Smooth muscle cell of bladder (primary cell): ENCODE measurements at places on chromosomes 3 and 15. TPM values are rescaled to one million over a fixed set of nuclear protein-coding genes. Genes with fewer than 3 reads are reported as not detected.

Gene NOX5
- total RNA-seq, result under 0.01 and 0.09 TPM in 2 replicates

Gene MYRIP
- total RNA-seq, result under 0.01 TPM in 2 replicates

Gene PLA2G4D
- total RNA-seq, result not detected in 2 replicates

Gene FEZF2
- not detected in 2 replicates for total RNA-seq

Gene CXCR6
- total RNA-seq, result 0.09 and 0.28 TPM in 2 replicates

Gene ZIC4
- total RNA-seq, result not detected in 2 replicates

Gene LRTM1
- not detected in 2 replicates for total RNA-seq

Gene LMAN1L
- total RNA-seq, result not detected in 2 replicates

Gene GOLGA6D
- not detected in 2 replicates for total RNA-seq

Gene BCHE
- 0.28 and 1.6 TPM in 2 replicates for total RNA-seq

Gene DPPA4
- total RNA-seq, result not detected in 2 replicates

Gene LNP1
- 4.0 and 4.2 TPM in 2 replicates for total RNA-seq

Gene GATA2
- 1.4 and 1.8 TPM in 2 replicates for total RNA-seq

Gene DUOXA2
- not detected in 2 replicates for total RNA-seq

Gene STRA6
- 4.8 and 8.5 TPM in 2 replicates for total RNA-seq

Gene CYP11A1
- total RNA-seq, result 1.1 and 1.4 TPM in 2 replicates

Gene SAXO2
- total RNA-seq, result 0.65 and 3.1 TPM in 2 replicates

Gene CLK3
- 41.4 and 55.7 TPM in 2 replicates for total RNA-seq

Gene SLC28A2
- under 0.01 TPM in 1 of 2 replicates, not detected in the other for total RNA-seq

Gene RPL39L
- 12.2 and 15.6 TPM in 2 replicates for total RNA-seq

Gene MAP6D1
- 0.57 and 1.6 TPM in 2 replicates for total RNA-seq

Gene RTP3
- not detected in 2 replicates for total RNA-seq

Gene CACNA1D
- 0.14 and 0.28 TPM in 2 replicates for total RNA-seq

Gene EIF3J
- 24.7 and 30.6 TPM in 2 replicates for total RNA-seq

Gene C2CD4B
- 0.28 TPM in 1 of 2 replicates, not detected in the other for total RNA-seq

Gene TNFAIP8L3
- total RNA-seq, result 10.0 and 14.2 TPM in 2 replicates

Gene PROK2
- total RNA-seq, result not detected in 2 replicates
